Pancreas (tissue), 10 donors: ENCODE measurements at places on chromosomes 1 and 21. TPM values are rescaled to one million over a fixed set of nuclear protein-coding genes. Genes with fewer than 3 reads are reported as not detected.

Gene SMCP
- not detected for total RNA-seq

GRCh38 chr1:82052563-82052962, 251.8 kb downstream of the ADGRL2 start:
- no peak for DNase-seq

- peak; percentile 87 for DNase-seq
Measured at GRCh38 chr1:110634455-110635311, 28.5 kb upstream of the KCNA2 start.

- no peak for DNase-seq
Measured at GRCh38 chr1:58524353-58524945, 22.1 kb downstream of the OMA1 start.

Gene CCDC181
- total RNA-seq: 0.65 TPM

Gene IL22RA1
- 103 TPM for total RNA-seq

DNA sequence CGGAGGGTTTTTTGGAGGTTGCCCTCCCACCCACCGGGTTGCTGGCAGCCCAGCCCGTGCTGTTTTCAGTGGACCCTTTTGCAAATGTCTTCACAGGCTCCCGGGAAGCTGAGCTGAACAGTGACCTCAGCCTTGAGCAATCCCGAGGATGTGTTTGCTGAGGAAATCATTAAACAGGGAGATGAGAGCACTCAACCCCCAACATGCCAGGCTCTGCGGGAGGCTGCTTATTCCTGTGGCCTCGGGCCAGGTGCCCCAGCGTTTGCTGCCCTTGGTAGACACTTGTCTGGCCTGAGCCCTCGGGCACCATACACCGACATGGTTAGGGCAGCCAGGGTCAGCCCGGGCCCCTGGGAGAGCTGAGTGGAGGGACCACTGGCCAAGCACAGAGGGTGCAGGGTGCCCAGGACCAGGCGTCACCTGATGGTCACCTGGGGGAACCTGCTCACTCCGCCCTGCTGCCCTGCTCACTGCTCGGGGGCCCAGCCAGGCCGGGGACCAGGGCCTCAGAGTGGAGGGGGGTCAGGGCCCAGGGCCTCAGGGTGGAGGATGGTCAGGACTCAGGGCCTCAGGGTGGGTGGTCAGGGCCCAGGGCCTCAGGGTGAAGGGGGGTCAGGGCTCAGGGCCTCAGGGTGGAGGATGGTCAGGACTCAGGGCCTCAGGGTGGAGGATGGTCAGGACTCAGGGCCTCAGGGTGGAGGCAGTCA, 42.5 kb upstream of the POFUT2 start:
- peak; percentile 84 for DNase-seq

- DNase-seq: no peak
Measured at GRCh38 chr1:15264769-15265168, 17.7 kb downstream of the FHAD1 start.

- no peak for DNase-seq
Measured at GRCh38 chr21:44304877-44305293, 5.0 kb downstream of the PFKL start.

- DNase-seq: no peak
Measured at GRCh38 chr1:179448437-179449149, 82.8 kb downstream of the AXDND1 start.

- DNase-seq: no peak
Measured at GRCh38 chr1:94856004-94856403, 35.8 kb downstream of the SLC44A3 start.
